CD4-positive, alpha-beta T cell (primary cell): ENCODE measurements at places on chromosomes 6 and 20.

- no peak for DNase-seq
Observed at GRCh38 chr6:23957017-23957416, 169.0 kb upstream of the NRSN1 start.

- no peak for DNase-seq
Observed at GRCh38 chr20:57818418-57819181, 108.8 kb upstream of the PMEPA1 start.

DNA sequence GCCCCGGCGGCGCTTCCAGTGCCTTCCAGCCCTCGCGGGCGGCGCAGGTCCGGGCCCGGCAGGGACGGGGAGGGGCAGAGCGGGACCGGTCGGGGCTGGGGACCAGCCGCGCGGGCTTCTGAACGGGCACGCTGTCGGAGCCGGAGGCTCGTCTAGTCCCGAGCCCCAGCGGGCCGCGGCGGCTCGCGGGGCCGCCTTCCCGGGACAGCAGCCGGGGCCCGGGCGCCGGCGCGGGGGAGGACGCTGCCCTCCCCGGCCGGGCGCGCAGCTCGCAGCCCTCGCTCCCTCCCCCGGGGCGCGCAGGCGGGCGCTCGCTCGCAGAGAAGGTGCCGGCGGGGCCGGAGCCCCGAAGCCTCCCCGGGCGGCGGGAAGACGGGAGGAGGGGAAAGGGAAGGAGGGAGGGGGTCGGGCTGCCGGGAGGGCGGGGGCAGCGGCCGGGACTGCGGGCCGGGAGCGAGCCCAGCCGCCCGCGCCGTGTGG lies 696 bp upstream of the SIRPA start:
- peak; percentile 3 for DNase-seq

DNA sequence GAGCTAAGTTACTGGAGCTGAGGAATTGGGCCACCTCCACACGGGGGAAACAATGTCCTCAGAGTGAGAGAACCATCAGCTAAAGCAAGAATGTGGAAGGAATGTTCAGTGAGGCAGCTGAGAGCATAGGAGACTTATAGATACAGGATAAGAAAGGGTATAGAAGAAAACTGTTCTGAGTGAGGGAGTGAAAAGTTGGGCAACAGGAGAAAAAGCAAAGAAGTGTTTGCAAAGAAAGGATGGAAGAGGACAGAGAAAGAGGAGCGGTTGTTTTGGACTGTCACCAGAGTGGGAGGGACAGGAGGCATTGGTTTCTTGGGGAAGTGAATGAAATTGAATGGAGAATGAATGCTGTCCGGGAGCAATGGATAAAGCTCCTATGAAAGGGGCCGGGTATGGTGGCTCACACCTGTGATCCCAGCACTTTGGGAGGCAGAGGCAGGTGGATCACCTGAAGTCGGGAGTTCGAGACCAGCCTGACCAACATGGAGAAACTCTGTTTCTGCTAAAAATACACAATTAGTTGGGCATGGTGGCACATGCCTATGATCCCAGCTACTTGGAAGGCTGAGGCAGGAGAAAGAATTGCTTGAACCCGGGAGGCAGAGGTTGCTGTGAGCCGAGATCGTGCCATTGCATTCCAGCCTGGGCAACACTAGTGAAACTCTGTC lies 296.5 kb downstream of the ADGB start:
- no peak for DNase-seq

- DNase-seq = no peak
Observed at GRCh38 chr6:113684382-113684901, 172.7 kb upstream of the MARCKS start.

DNA sequence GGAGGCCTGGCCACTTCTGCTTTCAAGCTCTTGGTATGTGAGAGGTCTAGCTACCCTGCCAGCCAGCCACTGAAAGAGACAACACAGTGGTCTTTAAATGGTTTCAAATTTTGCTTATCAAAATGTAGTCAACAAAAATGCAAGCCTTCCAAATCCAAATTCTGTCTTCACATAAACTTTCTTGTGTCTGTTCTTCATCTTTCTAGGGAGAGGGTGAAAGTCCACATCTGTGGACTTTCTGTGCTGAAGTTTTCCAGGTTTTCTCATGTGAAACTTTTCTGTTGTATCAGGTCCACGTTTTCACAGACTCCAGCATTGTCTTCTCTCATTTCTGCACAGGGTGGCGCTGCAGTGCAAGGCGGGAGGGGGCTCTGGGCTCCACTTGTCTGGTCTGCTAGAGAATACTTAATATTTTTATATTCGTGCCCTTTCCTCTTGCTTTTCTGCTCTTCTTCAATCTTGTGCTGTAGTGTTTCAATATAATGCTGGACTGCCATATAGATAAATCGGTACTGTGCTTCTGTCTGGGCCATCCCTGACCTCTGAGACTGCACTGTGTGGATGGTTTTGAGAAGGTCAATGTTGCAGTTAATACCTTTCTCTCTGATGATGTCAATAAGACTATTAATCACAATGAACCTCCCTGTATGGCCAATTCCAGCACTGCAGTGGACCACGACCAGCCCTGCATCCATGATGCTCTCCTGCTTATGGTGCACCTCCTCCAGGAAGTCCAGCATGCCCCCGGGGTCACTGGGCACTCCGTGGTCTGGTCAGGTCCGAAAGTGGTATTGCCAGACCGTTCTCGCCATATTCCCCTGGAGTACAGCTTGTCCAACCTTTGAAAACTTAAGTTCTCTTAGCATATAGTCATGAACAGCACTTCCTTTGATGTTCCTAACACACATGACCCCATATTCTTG lies 161.6 kb upstream of the TNFAIP3 start:
- peak; percentile 68 for DNase-seq

- no peak for DNase-seq
Observed at GRCh38 chr6:84251891-84252539, 24.6 kb upstream of the CEP162 start.

DNA sequence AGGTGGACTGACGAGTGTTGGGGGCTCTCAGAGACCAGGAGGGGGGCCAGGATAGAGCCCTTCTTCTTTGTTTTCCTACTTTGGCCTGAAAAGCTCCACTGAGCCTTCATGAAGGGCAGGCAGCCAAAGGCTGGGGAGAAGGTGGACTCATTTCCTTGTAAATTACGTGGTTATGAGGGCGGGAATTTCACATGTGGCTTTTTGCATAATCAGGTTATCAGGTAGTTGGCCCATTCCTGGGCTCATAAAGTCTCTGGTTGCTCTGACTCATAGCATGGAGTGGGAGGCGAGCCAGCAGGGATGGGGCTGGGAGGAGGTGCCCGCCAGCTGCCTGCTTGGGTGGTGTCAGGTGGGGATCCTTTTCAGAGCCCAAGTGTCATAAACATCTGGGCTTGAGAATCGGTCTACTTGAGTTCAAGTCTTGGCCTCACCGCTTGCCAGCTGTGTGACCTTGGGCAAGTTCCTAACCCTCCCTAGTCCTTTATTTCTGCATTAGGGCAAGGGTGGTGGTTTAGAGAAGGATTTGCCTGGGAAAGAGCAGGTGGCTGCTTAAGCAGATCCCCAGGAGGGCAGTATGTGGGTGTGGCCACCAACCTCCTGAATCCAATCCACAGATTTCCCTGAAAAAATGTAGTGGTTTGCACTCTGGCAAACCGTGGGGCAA lies 26.5 kb upstream of the RNF24 start:
- DNase-seq = no peak

DNA sequence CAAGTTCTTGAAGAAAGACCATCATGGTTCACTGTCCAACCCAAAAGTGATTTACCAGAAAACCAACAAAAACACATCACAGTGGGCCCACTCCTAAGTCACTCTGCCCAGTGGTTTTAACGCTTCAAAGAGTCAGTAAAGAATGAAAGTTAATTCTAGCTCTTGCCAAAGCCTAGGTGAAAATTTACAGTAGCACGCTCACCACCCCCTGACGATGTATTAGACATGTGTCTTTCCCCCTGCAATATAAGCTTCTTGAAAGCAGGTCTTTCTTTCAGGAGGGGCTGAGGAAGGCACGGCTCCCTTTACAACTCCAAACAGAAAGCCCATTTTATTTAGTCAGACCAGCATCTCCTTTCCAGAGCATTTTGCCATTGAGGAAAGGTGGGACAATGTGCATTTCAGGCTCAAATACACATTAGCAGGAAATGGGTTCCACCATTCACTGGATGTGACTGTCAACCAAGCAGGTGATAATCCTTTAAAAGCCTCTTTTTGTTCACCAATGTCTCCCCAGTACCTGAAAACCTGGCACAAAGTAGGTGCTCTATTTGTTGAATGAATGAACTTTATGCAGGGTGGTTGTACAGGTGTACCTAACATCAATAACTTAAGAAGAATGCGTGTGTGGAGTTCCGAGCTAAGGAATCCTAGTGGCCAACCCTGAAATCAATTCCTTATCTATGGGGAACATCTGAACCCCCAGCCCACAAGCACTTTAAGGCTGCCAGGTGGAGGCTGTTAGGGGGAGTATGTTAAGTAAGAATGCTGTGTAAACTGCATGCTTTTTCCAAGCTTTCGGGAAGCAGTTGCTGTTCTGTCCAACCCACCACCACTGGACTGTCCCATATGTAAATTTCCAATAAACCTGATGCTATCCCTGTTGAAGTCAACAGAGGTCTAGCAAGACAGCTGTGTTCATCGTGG lies 11.4 kb downstream of the EZR start:
- no peak for DNase-seq

DNA sequence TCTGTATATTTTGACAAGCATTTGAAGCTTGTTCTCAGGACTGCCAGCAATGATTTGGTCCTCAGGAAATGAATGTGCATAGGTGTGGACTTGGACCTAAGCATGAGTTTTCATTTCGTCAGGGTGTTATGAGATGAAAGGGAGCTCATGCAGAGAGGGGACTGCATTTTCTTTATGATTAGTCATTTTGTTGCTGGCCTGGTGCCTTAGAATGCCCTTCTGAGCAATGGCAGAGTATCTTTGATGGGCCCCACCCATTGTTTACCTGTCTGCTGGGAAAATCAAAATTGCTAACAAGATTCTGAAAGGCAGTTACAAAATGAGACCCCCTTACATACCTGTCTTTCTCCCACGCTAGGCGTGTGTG lies 51.5 kb upstream of the MTHFD1L start:
- DNase-seq = no peak

GRCh38 chr20:13125486-13125885 lies 95.6 kb upstream of the ISM1 start:
- DNase-seq = no peak

GRCh38 chr6:20233007-20233730 lies 20.9 kb upstream of the MBOAT1 start:
- DNase-seq = no peak

DNA sequence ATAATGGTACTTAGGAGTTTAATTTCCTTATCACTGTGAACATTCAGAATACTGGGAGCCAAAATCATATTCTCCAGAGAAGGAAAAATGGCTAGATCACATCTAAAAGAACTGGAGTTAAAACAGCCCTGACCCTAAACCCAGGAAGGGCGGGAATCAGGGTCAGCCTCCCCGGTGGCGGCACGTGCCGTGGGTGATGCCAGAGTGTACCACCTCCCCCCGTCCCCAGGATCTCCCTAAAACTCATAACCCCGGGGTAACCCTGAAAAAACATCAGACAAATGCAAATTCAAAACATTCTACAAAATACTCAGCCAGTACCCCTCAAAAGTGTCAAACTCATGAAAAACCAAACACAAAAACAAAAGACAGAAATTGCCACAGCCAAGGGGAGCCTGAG lies 148.3 kb downstream of the DLL1 start:
- DNase-seq = no peak

DNA sequence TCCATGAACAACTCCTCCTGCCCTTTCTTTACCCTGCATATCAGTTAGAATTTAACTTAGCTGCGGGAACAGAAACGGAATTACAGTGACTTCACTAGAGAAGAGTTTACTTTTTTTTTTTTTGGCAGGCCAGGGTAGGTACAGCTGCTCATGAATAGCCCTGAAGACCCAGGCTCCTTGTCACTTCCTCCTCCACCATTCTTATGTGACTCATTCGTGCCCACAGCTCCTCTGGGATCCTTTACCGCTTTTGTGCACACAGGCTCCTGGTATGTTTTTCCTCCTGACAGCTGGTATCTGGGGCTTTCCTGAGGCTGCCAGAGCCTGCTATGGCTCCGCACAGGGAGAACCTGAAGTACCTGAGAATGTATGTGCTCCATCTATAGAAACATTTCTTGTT lies 3.9 kb upstream of the KCNS1 start:
- DNase-seq = no peak

GRCh38 chr6:159966339-159966738 lies 2.5 kb upstream of the IGF2R start:
- no peak for DNase-seq

GRCh38 chr20:15642109-15642508 lies 931.1 kb downstream of the KIF16B start:
- no peak for DNase-seq

GRCh38 chr6:34196116-34196832 lies 40.4 kb upstream of the HMGA1 start:
- peak; percentile 90 for DNase-seq

- peak; percentile 69 for DNase-seq
Observed at GRCh38 chr20:23147964-23148730, 62.0 kb upstream of the CD93 start.

GRCh38 chr20:37669062-37669772 lies 24.6 kb upstream of the CTNNBL1 start:
- DNase-seq = no peak

DNA sequence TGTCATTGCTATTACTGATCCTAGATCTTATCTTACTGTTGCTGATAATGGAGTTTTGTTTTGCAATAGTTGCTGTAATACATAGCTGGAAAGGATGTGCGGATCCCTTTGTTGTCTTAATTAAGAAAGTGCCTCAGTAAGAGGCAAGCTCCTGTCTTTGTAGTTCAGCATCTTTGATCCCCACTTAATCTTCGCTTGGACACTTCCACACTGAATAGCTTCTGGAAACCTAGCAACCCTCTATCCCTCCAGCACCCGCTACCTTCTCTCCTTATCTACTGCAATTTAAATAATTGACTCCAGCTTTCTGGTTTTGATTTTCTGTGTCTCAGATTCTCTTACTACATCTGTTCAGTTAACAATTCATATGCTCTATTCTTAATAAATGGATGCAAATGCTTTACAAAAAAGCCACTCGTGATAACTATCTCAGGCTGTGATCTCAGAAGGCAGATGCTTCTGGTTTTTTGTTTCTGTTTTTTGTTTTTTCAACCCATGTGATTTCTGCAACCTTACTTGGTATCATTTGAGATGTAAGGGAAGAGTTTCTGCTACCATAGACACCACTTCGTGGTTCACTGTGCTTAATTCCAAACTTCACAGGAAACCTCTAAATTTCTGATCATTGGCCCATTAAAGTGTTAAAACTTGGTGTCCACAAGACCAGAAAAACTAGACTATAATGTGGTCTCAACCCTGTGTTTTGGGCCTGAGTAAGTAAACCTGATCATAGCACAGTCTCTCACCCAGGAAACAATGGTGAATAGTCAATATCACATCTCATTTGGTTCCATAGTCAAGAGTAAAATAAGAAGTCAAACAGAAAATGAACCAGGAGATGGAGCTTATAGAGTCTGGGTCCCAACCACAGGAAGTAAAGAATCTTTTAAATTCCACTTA lies 352.1 kb upstream of the SOX4 start:
- DNase-seq = no peak

- peak; percentile 7 for DNase-seq
Observed at GRCh38 chr20:21101453-21101931, 4.7 kb downstream of the LINC00237 start.

DNA sequence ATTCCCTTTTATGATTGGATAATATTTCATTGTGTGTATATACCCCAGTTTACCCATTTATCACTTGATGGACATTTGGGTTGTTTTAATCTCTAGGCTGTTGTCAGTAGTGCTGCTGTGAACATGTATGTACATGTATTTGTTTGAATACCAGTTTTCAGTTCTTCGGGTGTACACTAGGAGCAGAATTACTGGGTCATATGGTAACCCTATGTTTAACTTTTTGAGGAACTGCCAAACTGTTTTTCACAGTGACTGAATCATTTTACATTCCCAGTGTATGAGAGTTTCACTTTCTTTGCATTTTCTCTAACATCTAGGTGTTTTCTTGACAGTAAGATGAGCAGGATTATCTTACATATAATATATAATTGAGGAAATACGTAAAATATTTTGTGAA lies 44.7 kb upstream of the ADIG start:
- no peak for DNase-seq
